GM13976 (cell line): ENCODE measurements at places on chromosomes 5 and 9.

- DNase-seq, result no peak
Measured at GRCh38 chr5:154385236-154385512, 60.6 kb upstream of the SAP30L start.

- DNase-seq, result no peak
Measured at GRCh38 chr5:136058039-136058971, 29.5 kb downstream of the TGFBI start.

DNA sequence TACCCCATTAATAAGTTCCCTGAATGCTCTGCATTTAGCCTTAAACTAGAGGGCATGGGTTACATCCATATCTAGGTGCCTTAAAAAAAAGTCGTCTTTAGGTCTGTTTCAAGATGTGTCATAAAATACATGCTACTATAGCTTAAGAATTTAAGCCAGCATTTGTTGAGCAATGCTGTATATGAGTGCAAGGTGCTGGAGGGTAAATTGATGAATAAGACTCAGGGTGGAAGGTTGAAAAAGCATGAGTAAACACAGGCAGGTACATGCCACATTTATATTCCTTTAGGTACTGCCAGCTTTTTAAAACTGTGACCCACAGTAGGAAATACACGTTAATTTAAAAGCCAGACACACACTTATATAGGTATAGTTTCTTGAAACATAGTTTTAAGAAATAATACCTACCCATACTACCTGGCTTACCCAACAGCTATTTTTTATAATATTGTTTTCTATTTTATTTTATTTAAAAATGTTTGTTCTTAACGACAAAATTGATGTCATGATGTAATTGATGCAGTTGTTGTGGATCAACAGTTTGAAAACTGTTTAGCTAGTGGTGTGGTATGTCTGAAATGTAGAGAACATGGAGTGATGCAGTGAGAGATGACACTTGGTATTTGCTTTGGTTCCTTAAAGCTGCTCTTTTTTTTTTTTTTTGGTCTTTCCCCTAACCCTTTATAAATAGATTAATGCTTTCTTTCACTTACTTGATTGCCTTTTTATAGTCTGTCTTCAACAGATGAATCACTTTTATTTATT lies 3.9 kb downstream of the HMGCR start:
- DNase-seq, result no peak

DNA sequence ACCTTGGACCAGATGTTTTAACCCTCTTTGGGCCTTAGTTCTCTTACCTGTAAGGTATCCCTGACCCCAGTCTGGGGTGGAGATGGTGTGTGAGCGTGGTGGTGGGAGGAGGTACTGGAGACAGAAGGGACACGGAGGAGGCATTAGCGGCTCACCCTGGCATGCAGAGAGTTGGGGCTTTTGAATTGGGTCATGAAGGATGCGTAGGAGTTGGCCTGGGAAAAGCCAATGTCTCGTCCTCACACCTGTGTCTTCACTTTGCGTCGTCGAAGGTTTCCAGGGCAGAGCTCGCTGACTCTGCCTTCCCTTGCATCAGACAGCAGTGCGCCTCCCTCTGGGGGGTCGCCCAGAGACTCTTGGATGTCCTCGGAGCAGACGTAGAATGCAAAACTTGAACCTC lies 11.2 kb downstream of the RXRA start:
- DNase-seq, result no peak

GRCh38 chr9:111700776-111701175 lies 39.4 kb downstream of the GNG10 start:
- DNase-seq, result no peak

- DNase-seq, result no peak
Measured at GRCh38 chr5:171143926-171144325, 165.1 kb upstream of the TLX3 start.

DNA sequence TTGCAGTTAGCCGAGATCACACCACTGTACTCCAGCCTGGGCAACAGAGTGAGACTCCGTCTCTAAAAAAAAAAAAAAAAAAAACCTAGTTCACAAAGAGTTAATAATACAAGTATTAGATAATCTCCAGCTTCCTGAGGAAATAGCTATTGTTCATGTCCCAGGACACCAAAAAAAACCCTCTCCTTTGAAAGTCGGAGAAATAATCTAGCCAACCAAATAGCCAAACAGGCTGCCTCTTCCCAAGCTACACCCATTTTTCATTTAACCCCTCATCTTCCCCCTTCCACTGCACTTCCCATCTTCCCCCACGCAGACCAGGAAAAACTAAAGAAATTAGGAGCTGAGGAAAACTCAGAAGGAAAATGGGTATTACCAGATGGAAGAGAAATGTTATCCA lies 23.6 kb downstream of the CNOT8 start:
- DNase-seq, result no peak

DNA sequence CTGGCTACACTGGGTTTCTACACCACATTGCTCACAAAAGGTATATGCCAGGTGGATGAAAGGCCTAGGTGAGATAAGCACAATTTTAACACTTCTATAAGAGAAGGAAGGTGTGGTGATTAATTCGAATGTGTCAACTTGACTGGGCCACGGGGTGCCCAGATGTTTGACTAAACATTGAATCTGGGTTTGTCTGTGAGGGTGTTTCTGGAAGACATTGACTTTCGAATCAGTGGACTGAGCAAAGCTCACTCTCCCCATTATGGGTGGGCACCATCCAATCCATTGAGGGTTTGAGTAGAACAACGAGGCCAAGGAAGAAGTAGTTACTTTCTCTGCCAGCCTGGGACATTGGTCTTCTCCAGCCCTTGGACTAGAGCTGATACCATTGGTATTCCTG lies 78.2 kb upstream of the COL5A1 start:
- no peak for DNase-seq

DNA sequence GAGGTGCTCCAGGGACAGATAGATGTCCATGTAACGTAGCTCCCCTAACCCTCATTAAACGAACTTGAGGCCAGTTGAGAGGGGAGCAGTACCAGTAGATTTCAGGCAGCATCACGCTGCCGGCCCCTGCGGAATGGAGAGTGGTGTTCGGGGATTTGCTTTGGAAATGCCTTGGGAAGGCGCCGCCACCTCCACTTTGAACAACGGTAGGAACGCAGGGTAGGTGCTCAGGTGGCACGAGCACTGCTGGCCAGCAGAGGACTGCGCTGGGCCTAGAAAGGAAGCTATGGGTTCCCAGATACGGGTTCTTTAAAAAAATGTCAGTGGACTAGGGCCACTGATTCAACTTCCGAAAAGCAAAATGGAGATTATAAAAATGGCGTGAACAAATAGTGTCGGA lies 271.8 kb downstream of the FANCC start:
- DNase-seq, result no peak

DNA sequence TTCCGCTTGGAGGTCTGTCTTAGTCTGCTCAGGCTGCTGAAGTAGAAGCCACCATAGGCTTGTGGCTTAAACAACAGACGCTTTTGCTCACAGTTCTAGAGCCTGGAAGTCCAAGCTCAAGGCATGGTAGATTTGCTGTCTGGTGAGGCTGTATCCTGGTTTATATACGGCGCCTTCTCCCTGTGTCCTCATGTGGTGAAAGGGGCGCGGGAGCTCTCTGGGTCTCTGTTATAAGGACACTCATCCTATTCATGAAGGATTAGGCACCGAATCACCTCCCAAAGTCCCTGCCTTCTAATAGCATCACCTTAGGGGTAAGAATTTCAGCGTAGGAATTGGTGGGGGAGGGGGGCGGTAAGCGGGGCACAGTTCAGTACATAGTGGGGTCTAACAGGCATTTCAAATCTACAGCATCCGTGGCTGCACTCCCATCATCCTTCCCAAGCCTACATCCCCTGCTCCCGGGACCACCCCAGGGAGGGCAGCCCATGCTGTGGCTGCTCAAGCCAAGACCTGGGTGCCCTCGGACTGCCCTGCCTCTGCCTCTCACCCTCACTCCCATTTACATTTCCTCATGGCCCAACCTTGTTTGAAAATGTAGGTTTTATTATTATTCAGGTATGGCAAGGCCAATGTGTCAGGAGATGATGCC lies 15.1 kb upstream of the LPCAT1 start:
- no peak for DNase-seq

DNA sequence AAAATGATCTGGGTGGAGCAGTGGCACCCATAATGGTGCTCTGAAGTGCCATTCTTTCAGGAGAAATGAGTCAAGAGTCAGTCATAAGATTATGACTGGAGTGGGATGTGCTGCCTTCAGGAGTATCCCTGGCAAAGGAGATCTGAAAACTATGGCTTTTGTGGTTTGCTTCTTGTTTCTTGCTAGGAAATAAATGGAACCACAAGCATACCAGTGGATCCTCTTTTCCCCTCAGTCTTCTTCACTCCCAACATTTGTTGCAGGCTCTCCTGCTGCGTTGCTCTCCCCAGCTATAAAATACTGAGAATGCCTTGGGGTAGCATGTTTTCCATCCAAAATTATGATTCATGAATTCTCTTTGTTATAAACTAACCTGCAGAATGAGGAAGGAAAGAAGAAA lies 199.1 kb downstream of the NNT start:
- no peak for DNase-seq

DNA sequence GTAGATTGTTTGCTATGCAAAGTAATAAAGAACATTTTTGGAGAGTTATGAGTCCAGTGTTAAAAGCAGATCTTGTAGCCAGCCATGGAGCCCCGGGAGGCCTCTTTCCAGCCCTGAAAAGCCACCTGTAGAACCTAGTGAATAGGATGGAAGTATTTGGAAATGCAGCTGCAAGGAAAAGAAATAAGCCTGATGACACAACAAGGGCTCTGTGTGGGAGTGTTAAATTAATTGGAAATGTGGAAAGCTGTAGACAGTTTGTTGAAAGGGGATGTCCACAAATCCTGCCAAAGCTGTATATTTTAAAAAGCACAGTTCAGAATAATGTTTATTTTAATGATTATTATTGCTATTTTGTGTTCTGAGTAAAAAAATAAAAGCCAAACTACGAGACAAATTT lies 152.5 kb upstream of the GHR start:
- DNase-seq, result no peak

GRCh38 chr9:36278243-36278642 lies 20.0 kb upstream of the GNE start:
- no peak for DNase-seq

- no peak for DNase-seq
Measured at GRCh38 chr5:163506726-163507125, 1.3 kb downstream of the MAT2B start.

DNA sequence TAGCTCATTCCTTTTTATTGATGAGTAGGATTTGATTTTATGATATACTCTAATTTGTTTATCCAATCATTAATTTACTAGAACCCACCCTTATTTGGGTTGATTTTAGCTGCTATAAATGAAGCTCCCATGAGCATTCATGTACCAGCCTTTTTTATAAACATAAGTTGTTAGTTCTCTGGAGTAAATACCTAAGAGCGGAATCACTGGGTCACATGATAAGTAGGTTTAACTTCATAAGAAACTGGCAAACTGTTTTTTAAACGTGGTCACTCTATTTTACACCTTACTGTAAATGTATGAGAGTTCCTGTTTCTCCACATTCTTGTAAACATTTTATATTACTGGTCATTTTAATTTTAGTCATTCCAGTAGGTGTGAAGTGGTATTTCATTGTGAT lies 364.6 kb downstream of the NPR3 start:
- no peak for DNase-seq

GRCh38 chr9:21357479-21358460 lies 7.1 kb upstream of the IFNA6 start:
- DNase-seq, result peak; percentile 33

DNA sequence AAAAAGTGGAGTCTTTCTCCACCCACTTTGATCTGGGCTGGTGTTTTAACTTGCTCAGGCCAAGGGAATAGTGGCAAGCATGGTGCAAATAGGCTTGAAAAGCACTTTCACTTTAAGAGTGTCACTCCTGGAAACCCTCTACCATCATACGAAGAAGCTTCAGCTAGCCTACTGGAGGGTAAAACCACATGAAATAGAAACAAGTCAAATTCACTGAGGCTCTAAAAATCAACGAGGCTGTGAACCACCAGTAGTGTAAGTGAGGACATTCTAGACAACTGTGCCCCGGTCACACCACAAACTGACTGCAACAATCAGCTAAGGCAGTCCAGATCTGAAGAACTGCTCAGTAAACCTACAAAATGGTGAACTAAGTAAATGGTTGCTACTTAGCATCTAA lies 2366.3 kb upstream of the C9orf72 start:
- DNase-seq, result no peak

DNA sequence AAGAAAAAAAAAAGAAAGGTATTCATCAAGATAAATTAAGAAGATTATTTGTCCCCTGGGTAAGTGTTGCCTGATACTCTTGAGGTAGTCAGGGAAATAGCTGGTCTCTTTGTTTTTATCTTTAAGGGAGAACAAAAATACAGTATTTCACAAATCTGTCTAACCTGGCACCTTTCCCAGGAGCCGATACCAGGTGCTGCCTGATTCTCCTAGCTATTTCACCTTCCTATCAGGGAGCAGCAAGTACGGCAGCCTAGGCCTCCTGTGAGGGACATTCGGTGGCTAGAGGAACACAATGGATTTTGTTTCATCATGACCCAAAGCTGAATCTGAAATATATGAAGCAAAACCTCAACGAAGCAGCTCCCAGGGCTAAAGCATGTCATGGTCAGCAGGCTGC lies 86.0 kb downstream of the TARS1 start:
- DNase-seq, result no peak

DNA sequence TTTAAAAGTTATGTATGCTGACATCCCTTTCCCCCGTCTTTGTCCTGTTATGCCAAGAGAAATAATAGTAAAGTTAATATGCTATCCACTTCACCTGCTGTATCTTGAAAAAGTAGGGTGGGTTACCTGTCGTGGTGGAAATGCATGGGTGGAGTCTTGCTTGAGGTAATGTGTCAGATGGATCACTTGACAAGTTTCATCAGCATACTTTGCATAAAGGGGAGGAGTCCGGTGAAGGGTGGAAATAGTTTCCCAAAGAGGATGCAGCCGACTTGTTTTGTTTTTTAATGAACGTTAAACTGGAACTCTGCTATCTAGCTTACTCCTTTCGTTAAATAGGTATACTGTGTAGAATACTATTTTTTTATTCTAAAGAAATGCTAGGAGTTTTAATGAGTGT lies 9.0 kb upstream of the DMRT3 start:
- no peak for DNase-seq

GRCh38 chr9:136045595-136046553 lies 49.2 kb downstream of the NACC2 start:
- peak; percentile 25 for DNase-seq

GRCh38 chr9:109150925-109151545 lies 16.0 kb downstream of the FRRS1L start:
- no peak for DNase-seq

DNA sequence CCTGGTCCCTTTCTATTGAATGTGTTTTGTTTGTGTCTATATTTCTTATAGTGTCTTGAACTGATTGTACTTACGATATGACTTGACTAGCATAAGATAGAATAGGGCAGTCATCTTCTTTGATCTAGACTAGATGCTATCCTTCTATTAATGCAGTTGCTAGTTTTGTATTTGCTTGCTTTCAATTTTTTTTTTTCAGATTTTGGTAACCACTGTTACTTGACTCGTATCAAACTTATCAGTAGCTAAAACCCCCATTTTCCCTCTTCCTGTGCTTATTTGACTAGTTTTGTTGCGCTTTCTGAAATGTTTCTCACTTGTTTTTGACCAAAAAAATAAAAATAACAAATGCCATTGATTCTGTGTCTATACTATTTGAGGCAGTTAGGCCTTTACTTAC lies 69.0 kb upstream of the CDKN2B start:
- no peak for DNase-seq

- no peak for DNase-seq
Measured at GRCh38 chr5:10752451-10752850, 8.6 kb downstream of the DAP start.

- DNase-seq, result no peak
Measured at GRCh38 chr5:80122579-80122978, 87.4 kb downstream of the THBS4 start.

GRCh38 chr9:91060520-91061343 lies 259.1 kb downstream of the SYK start:
- DNase-seq, result no peak
